Fibroblast of villous mesenchyme (primary cell): ENCODE measurements at places on chromosomes 6 and 20.

DNA sequence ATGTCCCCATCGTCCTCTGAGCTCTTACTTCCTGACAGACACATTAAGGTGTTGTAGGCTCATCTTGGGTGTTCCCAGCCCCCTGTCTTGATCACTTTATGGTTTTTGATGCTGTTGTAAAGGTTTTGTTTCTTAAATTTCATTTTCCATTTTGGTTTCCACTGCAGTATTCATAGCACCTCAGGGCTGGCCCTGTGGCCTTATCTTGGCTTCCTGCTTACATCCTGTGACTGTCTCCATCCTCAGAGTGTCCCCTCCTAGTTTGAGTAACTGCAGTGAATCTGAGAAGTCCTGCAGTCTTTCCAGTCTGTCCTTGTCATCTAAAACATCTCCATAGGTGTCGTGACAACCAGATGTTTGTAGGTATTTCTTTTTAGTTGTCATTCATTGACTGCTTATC, 50.9 kb downstream of the JARID2 start:
- no peak for DNase-seq

DNA sequence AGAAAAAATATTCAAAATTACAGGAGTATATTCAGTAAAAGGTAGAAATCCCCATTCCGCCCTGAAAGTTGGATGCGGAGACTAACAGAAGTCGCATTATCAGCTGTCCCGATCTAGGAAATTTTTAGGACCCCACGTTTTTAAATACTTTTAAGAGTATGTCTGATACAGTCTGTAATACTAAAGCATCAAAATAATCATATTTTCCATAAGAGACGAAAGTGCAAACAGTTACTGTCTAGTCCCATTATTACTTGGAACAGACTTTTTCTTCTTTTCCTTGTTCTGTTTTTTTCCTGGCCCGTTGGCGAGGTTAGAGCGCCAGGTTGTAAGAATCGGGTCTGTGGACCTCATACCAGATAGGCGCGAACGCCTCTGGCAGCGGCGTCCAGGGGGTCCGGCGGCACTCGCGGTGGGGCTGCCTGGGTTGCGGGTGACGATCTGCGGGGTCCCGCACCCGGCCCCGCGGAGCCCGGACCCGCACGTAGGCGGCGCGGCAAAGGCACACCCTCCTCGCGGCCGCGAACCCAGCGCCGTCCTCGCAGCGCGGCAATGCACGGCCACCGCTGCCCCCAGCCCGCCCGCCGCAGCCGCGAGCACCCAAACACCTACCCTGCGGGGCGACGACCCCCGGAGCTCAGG, 460 bp downstream of the PLAGL1 start:
- DNase-seq, result no peak

DNA sequence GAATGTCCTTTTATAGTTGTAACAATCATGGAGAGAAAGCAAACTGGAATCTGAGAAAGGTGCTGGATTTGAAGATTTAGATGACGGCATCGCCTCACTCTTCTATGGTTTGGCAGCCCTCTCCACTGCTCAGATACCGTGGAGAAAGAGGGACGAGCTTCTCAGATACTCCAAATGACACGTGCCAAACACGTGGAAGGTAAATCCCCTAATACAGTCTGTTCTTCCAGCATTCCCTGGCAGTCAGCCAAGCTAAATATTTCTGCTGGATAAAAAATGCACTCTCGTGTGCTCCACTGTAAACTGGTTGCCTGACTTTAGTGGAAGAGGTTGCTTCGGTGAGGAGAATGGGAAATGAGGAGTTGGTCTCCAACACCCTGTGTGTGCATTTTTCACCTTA, 16.7 kb upstream of the PRDM1 start:
- DNase-seq, result peak; percentile 72

DNA sequence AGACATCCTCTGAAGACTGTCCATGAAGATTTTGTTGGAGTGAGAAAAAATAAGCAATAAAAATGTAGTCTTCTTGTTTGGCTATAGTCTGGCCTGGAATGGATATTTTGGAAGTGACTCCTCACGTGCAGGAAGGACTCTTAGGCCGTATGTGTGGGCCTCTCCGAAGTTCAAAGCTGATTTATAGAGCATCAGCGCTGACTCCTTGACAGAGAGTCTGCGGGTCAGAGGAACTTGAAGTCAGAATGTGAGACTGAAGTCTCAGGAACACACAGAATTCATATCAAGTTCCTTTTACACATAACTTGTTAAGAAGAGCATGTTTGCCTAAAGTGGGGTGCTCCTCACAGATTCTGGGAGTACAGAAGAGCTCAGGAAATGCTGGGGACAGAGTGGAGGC, 36.1 kb downstream of the EDN3 start:
- no peak for DNase-seq

DNA sequence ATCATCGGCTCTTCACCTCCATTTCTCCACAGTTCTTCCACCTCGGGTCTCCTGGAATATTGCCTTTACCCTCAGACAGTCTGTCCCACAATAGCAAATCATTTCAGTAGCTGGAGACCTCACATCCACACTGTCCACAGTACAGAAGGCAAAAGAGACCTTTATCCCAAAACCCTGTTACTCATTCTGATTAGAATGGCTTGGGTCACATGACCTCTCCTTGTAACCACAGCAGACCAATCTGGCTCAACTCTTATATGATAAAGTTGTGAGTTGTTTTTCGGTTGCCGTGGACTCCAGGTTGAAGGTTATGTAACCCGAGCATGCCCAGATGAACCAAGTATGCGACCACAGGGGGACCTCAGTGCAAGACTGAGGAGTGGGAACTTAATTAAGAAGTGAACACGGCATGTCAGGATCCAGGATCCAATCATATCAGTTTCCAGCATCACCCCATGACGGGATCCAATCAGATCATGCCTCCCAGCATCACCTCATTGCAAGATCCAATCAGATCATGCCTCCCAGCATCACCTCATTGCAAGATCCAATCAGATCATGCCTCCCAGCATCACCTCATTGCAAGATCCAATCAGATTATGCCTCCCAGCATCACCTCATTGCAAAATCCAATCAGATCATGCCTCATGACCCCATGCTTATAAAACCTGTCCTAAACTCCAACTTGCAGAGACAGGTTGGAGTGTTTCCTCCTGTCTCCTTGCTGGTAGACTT, 68.7 kb downstream of the LY86 start:
- DNase-seq, result no peak

GRCh38 chr6:151806757-151807512, 547 bp upstream of the ESR1 start:
- DNase-seq, result no peak

DNA sequence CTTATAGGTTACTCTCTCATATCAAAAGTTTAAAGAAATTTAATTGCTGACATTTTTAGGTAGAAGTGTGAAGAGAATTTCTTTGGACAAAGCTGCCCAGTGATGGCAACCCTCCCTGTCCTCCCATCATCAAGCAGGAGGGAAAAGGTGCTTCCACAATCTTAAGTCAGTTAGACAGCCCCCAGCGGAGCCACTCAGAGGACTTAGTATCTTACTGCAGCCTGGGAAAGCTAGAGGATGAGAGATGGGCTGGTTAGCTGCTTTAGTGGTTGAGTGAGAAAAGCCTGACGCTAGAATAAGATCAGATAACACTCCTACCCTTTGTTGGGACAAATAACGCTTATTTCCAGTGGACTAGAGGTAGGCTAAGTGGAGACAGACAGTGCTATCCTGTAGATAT, 227.1 kb downstream of the RFPL4B start:
- no peak for DNase-seq

DNA sequence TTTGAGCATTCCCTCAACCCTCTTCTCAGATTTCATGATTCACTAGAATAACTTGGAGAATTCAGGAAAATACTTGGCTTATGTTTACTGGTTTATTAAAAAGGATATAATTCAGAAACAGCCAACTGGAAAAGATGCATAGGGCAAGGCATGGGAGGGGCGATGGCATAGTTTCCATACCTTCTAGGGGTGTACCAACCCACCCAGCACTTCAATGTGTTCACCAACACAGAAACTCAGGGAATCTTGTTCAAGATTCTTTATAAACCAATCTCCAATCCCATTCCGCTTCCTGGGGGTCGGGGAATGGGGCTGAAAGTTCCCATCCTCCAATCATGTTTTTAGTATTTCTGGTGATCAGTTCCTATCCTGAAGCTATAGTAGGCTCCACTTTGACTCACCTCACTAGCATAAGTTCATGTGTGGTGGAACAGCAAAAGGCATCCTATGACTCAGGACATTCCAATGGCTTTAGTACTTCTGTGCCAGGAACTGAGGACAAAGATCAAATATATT, 164.4 kb downstream of the SIM1 start:
- DNase-seq, result peak; percentile 68

DNA sequence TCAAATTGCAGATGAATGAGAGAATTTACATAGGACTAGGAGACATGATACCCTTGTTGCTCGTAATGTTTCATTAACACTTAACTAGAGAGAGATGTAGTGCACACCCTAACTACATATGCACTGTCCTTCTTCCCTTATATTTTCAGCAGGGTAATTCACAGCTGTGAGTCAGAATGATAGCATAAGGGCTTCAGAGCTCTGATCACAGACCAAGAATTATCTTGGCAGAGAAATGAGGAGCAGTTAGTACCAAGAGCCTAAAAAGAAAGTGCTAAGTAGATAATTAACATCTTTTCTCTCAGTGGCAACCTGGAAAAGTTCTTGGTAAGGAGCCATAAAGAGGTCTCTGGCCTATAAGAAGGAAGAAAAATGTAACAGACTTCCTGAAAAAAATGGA, 35.8 kb downstream of the GRIK2 start:
- DNase-seq, result no peak

- DNase-seq, result peak; percentile 14
Observed at GRCh38 chr6:82118150-82118562, 129.4 kb downstream of the IBTK start.

GRCh38 chr20:32509639-32510066, 75.5 kb downstream of the NOL4L start:
- peak; percentile 60 for DNase-seq

DNA sequence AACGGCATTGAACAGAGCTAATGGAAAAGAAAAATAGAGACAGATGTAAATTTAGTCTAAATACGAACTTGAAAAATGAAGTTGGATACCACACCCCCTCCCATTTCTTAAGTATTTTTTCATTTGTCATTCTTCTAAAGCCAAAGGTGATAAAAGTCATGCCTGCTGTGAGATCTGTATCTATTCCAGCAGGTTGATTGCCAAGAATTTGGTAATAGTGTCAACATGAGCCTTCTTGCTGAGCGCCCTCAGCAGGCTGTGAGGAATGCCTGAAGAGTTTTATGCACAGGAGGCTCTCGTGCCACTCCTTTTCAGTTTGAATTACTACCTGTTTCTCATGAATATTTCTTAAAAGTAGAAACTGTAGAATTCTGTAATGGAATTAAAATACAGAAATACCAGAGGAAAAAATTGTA, 165.4 kb downstream of the QKI start:
- DNase-seq, result peak; percentile 18
